Aortic smooth muscle cell (primary cell): ENCODE measurements at places on chromosomes 12 and 14. TPM values are rescaled to one million over a fixed set of nuclear protein-coding genes. Genes with fewer than 3 reads are reported as not detected.

Gene IL22
- not detected in 2 replicates for total RNA-seq

Gene SLC35E3
- total RNA-seq = 6.6 and 9.8 TPM in 2 replicates

Gene B3GNT4
- 0.19 TPM in 1 of 2 replicates, not detected in the other for total RNA-seq

Gene DCN
- 129 and 306 TPM in 2 replicates for total RNA-seq

Gene TMPRSS12
- total RNA-seq = not detected in 2 replicates

Gene FITM1
- 0.13 and 0.19 TPM in 2 replicates for total RNA-seq

Gene SLC8A3
- total RNA-seq = not detected in 2 replicates
